ENCODE measurements at places on chromosomes 16 and 17.

- peak; percentile 3 for DNase-seq
Measured at GRCh38 chr16:84427553-84427952, 59.2 kb downstream of the ATP2C2 start.

- no peak for DNase-seq
Measured at GRCh38 chr17:44931376-44931775, 16.1 kb upstream of the GFAP start.

DNA sequence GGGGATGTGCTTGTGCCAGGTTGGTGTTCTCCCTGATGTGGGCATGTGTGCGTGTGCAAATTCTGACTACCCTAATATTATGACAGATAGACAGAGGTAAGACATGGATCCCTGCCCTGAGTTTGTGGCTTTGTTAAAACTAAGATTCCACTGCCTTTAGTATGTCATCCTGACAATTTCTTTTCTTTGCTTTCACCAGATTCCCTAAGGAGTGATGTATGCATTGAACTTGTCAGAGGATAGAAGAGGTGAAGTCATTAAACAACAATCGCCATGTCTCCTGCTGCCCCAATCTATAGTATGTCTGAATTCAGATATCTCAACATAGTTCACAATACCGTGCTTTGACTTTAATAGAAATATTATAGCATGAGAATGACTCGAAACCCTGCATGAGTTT, 137.1 kb upstream of the ELAC2 start:
- DNase-seq, result no peak

DNA sequence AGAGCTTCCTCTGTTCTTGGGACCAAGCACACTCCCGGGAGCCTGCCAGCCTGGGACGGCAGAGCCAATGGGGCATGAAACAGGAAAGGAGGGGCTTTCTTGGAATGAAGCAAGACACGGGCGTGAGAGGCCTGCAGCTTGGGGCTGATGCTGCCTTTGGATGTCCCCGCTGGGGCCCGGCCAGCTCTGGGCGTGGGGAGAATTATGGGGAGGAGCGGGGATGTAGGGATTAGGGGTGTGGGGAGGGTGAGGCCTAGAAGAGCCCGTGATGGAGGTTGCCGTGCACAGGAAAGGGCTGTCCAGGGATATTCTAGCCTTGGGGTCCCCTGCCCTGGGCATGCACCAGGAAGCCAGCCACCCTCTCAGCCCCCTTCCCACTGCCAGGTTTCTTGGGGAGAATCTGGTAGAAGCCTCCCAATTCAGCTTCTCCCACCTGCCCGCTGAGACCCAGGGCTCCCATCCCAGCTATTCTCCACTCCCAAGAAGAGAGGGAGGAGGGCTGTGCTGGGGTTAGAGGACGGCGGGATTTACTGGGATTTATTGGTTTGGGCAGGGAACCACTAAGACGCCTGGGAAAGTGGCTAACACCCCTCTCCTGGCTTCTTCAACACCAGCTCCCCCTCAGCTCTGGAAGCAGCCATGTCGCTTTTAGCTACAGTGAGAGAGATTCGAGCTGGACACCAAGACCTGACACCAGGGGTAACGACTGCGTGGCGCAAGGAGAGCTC, 20.0 kb upstream of the NXPH3 start:
- DNase-seq, result no peak

DNA sequence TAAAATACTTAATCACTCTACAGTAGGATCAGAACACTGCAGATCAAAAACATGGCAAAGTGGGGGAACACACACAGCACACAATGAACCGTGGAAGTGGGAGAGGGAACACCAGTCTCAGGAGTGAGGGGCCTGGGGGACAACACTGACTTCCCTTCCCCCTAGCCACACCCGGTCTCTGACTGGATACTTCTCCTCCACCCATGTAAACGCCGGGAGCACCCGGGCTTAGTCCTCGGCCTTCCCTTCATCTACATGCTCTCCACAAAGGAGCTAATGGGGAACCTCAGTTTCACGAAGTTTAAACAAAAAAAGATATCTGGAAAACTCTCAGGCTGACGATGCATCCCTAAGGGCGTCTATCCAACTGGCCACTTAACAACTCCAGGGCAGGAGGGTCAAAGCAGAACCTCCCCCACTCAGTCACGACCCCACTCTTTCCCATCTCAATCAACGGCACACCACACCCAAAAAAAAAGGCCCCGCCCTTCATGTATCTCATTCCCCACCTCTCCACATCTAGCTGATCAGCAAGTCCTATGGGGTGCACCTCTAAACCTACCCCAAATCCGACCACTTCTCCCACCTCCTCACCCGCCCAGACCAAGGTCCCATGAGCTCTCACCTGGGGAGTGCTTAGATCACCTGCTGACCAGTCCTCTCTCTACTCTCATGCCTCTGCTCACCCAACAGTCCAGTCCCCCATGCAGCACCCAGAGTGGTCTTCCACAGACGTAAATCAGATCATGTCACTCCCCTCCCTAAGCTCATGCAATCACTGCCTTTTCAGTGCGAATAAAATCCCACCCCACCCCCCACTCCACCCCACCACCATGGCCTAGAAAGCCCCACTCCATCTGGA, 7.4 kb downstream of the ZDHHC7 start:
- no peak for DNase-seq
